ENCODE measurements at places on chromosomes 3 and 15. TPM values are rescaled to one million over a fixed set of nuclear protein-coding genes. Genes with fewer than 3 reads are reported as not detected.
A peak's percentile ranks its signal among the peaks of the same experiment; 100 is the strongest.

DNA sequence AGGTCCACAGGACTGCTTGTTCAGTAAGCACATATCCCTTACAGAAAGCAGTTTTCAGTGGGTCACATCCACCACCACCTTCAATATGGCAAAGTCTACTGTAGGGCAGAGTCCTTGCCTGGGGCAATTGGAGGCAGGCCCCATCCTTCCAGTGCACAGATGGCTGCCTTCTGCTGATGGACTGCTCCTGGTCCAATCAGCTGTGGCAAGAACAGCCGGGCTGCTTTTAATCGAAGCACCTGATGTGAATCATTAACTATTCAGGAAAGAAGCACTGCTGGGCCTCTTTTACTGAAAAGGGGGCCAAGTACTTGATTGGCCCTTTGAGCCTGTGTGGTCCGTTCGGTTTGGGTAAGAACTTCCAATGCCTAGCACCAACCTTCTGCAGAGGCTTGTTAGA is 24.4 kb downstream of the LARS2 start:
- DNase-seq, result no peak
- peak overlapping the region; percentile 15 for H3K27ac ChIP-seq
- H3K27me3 ChIP-seq, result no peaks in the 10 kb centered on the region
- H3K4me3 ChIP-seq, result peak overlapping the region; percentile 9
- H3K4me1 ChIP-seq, result peaks cover 5% of the 10 kb centered on the region

DNA sequence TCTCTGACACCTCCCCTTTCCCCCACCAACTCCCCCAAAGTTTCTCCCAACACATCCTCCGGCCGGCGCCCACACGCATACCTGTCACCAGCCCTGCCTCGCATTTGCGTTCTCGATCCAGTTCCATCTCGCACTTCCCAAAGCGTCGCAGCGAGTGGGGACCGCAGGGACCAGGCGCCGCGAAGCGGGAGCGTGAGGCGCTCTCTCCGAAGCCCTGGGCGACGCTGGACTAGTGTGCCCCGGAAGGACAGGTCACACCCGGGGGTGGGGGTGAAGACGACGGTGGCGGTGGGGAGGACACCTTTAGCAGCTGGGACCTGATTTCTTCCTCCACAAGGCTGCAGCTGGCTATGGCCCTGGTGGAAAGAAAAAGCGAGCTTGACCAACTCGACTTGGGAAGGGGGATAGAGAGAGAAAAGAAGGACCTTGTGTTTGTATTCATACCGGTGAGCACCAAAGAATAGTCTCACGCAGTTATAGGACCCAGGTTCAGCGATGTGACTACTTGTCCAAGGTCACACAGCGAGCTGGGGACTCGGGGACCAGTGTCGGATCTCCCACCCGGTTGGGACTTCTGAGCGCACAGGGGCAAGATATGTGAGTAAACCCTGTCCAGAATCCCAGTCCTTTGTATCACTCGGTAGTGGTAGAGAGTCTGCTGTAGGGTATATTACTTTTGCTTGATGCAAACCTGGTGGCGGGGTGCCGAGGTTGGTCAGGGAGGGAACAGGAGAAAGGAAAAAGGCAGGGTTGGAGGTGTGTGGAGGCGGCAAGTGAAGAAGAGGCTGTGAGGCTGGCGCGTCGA is 607 bp upstream of the GHSR start:
- no peaks in the 10 kb centered on the region for H3K36me3 ChIP-seq
- H3K27me3 ChIP-seq, result peaks cover 83% of the 10 kb centered on the region
- H3K4me3 ChIP-seq, result no peak overlapping the region
- H3K27ac ChIP-seq, result no peak overlapping the region
- no peaks in the 10 kb centered on the region for H3K4me1 ChIP-seq

DNA sequence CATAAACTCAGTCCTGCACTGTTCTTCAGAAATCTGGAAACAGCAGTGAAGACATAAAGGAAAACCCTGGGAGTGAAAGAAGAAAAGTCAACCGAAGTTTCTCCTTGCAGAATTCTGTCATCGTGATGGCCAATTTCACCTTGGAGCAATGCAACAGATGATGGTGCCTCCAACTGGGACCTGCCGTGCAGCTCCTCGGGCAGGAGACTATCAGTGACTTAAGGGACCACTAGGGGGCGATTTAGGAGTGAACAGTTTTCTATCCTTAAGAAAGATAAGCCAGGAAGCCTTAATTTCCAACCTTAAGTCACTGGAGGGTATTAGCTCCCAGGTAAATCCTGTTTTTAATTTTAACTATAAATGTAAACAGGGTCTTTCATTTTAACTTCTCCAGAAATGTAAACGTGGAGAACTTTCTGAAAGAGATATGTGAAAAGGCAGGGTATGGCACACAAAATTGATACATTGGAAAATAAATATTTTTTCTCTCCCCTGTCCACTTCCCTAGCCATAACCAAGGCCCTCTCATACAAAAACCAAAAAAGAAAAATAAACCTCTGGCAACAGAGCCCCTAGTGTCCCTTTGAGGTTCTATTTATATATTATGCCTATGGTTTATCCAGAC is 116.3 kb downstream of the PDZRN3 start:
- no peak for DNase-seq
- no peaks in the 10 kb centered on the region for H3K36me3 ChIP-seq
- no peak overlapping the region for H3K4me3 ChIP-seq
- no peak overlapping the region for H3K27ac ChIP-seq
- H3K4me1 ChIP-seq, result peaks cover 56% of the 10 kb centered on the region

GRCh38 chr15:76336254-76337058 is at the start of gene ISL2:
Gene ISL2 (plus strand): TSS chr15:76336773. CDS start chr15:76336884, 111 bp downstream.
- H3K4me3 ChIP-seq, result peak within 1 kb of the TSS; percentile 82
- peaks cover 29% of the 10 kb centered on the region for H3K4me1 ChIP-seq

GRCh38 chr3:57100046-57100695 is 39.7 kb downstream of the SPATA12 start:
- no peaks in the 10 kb centered on the region for H3K27me3 ChIP-seq
- H3K36me3 ChIP-seq, result peaks cover 25% of the 10 kb centered on the region
- H3K4me1 ChIP-seq, result peaks cover 22% of the 10 kb centered on the region
- no peak overlapping the region for H3K27ac ChIP-seq
- H3K4me3 ChIP-seq, result no peak overlapping the region

Gene LTF
- total RNA-seq, result not detected

Gene MOBP
- not detected for total RNA-seq

Gene GOLGA8J
- not detected for total RNA-seq

Gene TRAT1
- total RNA-seq, result not detected

Gene ITGA11
- 0.92 TPM for total RNA-seq

Measured in type B pancreatic cell (in vitro differentiated cells).